ENCODE measurements at places on chromosomes 6 and 20.

- peaks cover 21% of the 10 kb centered on the region for H3K27me3 ChIP-seq
- no peaks in the 10 kb centered on the region for H3K4me1 ChIP-seq
- H3K4me3 ChIP-seq, result no peak overlapping the region
- no peak for DNase-seq
- no peak overlapping the region for H3K27ac ChIP-seq
Observed at GRCh38 chr6:1031720-1032119, 280.2 kb upstream of the FOXQ1 start.

- H3K4me1 ChIP-seq, result no peaks in the 10 kb centered on the region
- H3K4me3 ChIP-seq, result no peak overlapping the region
Observed at GRCh38 chr6:56176741-56177140, 70.6 kb downstream of the COL21A1 start.

DNA sequence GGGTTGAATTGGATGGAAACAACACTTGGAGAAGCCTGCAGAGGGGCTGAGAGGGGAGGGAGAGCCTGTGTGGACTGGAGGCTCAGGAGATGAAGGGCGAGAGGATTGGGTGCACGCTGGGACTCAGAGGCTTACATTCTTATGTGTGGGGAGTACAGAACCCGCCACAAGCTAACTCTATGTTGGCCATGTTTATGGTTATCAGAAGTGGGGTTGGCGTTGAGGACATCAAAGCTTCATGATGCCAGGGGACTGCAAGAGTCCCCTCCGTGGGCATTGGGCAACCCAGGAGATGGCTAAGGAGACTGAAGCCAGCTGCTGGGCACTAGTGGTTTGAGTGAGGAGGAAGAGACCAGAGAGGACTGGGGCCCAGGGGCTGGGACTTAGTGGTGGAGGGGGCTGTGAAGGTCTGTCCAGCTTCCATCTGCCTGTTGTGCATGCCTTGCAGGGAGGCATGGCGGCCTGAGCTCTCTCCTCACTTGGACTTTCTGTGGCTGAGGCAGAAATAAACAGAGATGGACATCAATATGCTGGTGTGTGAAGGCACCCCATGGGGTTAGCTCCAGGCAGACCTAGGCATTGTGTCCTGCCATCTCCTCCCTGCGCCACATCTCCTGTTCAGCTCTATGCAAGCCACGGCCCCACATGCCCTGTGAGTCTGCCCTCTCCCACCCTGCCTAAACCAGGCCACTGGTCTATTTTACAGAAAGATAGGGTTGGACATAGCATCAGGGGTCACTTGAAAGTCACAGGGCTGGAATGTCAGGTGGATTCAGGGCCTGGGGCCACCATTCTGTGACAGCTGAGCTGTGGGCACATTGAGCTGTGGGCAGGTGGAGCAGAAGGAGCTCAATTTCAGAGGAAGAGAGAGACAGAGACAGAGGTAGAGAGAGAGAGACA lies 61.6 kb downstream of the PHACTR3 start:
- H3K36me3 ChIP-seq, result no peaks in the 10 kb centered on the region
- H3K27me3 ChIP-seq, result no peaks in the 10 kb centered on the region
- no peak overlapping the region for H3K4me3 ChIP-seq
- H3K4me1 ChIP-seq, result no peaks in the 10 kb centered on the region
- no peak overlapping the region for H3K27ac ChIP-seq

GRCh38 chr6:81451787-81452186 lies 300.7 kb downstream of the TENT5A start:
- H3K27ac ChIP-seq, result no peak overlapping the region
- H3K27me3 ChIP-seq, result no peaks in the 10 kb centered on the region
- DNase-seq, result peak; percentile 38
- no peak overlapping the region for H3K4me3 ChIP-seq
- no peaks in the 10 kb centered on the region for H3K4me1 ChIP-seq

DNA sequence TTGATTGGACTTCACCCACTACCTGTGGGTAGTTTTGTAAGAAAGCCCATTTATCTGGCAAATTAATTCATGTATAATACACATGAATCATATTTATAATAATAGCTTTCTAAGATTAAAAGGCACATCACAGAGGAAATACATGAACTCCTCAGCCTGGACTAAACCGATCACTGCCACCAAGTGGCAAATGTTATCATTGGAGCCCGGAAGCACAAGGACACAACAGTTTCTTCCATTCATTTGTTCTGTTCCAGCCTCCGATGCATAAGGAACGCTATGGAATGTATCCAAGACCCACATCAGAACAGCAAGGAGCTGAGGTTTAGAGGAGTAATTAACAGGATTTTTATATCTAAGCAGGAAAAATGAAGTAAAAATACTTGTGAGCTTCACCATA lies 13.9 kb upstream of the IPCEF1 start:
- H3K4me1 ChIP-seq, result no peaks in the 10 kb centered on the region
- H3K27ac ChIP-seq, result no peak overlapping the region
- no peaks in the 10 kb centered on the region for H3K27me3 ChIP-seq
- no peaks in the 10 kb centered on the region for H3K36me3 ChIP-seq

DNA sequence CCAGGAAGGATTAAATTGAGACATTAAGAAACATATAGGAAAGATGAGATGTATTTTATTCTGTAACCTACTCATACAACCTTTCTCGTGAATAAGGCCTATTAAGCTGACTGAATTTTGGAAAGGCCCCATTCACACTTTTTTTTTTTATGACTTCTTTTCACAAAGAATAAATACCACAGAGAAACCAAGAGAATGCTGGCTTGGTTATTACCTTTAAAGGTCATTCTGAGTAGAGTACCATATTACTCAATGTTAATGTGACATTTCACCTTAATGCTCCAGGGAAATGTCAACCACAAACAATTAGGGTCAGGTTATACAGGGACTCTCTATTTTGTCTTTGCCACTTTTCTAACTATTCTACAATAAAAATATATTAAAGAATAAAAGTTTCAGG lies 204.9 kb upstream of the PTCHD4 start:
- H3K4me1 ChIP-seq, result no peaks in the 10 kb centered on the region
- no peak overlapping the region for H3K4me3 ChIP-seq
- no peaks in the 10 kb centered on the region for H3K36me3 ChIP-seq
- DNase-seq, result no peak

GRCh38 chr20:24533449-24533848 lies 64.0 kb downstream of the SYNDIG1 start:
- no peak for DNase-seq
- H3K27me3 ChIP-seq, result no peaks in the 10 kb centered on the region
- no peak overlapping the region for H3K4me3 ChIP-seq

DNA sequence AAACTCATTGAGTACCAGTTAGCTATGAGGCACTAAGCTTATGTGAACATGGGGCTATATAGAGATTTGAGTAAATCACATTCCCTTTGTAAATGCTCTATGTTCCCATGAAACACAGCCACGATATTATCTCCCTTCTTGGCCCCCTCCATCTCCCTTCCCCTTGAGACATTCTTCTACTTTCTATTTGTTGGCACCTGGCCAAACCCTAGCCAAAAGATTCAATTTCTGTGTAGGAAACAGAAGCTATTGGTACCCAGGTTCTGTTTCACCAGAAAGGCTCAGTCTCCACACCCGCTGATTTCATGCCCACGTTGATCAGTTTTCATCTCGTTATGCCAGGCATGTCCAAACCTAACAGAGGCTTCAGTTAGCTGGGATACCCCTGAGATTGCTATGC lies 145.5 kb upstream of the LAMP5 start:
- H3K4me3 ChIP-seq, result no peak overlapping the region
- no peaks in the 10 kb centered on the region for H3K27me3 ChIP-seq
- no peaks in the 10 kb centered on the region for H3K36me3 ChIP-seq
- no peak overlapping the region for H3K27ac ChIP-seq

GRCh38 chr6:18397701-18398100 lies 10.6 kb downstream of the RNF144B start:
- no peaks in the 10 kb centered on the region for H3K36me3 ChIP-seq
- no peak overlapping the region for H3K27ac ChIP-seq
- no peak overlapping the region for H3K4me3 ChIP-seq

GRCh38 chr20:13996265-13996664 lies 949 bp downstream of the MACROD2 start:
- H3K4me1 ChIP-seq, result no peaks in the 10 kb centered on the region
- H3K36me3 ChIP-seq, result no peaks in the 10 kb centered on the region
- peak overlapping the region; percentile 87 for H3K4me3 ChIP-seq
- DNase-seq, result no peak

- no peak overlapping the region for H3K4me3 ChIP-seq
- DNase-seq, result no peak
- no peaks in the 10 kb centered on the region for H3K27me3 ChIP-seq
- H3K27ac ChIP-seq, result no peak overlapping the region
Observed at GRCh38 chr6:62626661-62627060, 340.6 kb upstream of the KHDRBS2 start.

Data from endodermal cell (in vitro differentiated cells).